ENCODE measurements at places on chromosomes 1 and 21.

GRCh38 chr1:155598842-155599331 lies 11.1 kb upstream of the MSTO1 start:
- no peak for DNase-seq

DNA sequence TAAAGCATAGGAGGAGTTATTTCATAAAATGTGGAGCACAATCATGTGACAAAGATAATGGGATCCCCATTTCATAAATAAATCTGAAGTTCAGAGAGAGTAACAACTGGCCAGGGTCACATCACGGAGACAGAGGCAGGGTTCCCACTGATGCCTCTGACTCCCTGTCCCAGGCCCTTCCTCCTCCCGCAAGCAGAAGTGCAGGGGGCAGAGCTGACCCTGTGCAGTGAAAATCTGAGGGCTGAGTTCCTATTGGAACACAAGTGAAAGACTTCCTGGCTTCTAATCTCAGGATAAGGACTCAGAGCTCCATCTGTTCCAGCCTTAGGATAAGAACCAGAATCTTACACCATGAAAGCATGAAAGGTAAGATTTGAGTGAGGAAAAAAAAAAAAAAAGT lies 22.0 kb downstream of the SELL start:
- DNase-seq, result no peak

DNA sequence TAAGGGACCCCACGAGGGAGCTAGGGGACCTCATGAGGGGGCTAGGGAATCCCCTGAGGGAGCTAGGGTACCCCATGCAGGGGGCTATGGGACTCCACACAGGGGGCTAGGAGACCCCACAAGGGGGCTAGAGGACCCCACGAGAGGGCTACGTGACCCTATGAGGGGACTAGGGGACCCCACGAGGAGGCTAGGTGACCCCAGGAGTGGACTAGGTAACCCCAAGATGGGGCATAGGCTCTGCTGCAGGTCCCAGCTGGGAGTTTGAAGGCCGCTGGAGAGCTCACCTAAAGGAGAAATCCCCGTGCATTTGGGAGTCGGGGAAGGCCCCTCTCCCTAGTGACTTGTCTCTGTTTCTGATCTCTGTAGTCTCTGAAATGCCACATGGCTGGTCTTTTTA lies 50.0 kb upstream of the DMRTB1 start:
- no peak for DNase-seq

GRCh38 chr1:242586360-242586680 lies 61.8 kb upstream of the PLD5 start:
- DNase-seq, result no peak

DNA sequence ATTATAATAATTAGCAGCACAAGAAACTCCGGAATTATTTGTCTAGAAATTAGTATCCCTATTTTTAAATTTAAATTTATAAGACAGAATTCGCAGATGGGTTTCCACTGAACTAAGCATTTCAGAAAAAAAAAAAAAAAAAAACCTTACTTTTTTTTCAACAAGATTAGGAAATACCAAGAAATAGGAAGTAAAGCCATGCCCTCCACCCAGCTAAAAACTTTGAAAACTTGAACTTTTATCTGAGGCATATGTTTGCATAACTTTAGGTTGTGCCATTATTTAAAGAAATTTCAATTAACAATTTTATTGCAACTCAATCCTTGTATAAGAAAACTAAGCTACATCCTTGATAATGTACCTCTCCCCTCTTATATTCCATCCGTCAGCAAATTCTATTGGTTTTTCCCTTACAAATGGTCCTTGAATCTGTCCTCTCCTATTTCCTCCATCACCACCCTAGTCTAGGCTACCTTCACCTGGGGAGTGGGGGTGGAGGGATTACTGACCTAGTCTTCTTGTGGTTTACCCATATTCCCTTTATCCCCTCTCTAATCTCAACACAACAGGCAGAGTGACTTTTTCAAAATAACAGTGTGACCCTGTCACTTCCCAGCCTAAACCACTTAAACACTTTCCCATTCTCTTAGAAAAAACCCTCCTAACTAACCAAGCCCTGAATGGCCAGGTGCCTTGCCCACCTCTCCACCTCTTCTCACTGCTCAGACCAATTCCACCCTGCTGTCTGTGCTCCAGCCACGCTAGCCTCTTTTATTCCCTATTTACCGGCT lies 1.4 kb upstream of the EVI5 start:
- DNase-seq, result no peak

DNA sequence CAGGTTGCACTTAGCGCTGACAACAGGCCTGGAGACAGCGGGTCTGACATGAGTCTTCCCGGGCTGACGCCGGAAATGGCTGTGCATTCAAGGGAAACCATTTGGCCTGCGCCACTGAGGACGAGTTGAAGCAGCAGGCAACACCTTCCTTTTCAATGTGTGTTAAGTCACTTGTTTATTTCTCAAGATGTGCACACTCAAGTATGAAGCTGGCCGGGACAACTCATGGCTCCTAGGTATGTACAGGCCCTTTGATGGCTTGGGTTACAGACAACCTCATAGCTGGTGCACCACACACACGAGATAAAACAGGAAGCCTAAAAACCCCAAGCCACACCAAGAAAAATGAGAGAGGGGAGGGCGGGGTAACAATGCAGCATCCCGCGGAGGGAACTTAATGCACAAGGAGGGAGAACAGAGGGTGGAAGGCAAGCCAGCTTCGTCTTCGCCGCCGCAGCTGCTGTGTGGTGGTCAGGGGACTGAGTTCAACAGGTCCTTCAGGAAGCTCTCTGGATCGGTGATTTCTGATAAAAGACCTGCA lies 118.0 kb upstream of the IFFO2 start:
- no peak for DNase-seq

DNA sequence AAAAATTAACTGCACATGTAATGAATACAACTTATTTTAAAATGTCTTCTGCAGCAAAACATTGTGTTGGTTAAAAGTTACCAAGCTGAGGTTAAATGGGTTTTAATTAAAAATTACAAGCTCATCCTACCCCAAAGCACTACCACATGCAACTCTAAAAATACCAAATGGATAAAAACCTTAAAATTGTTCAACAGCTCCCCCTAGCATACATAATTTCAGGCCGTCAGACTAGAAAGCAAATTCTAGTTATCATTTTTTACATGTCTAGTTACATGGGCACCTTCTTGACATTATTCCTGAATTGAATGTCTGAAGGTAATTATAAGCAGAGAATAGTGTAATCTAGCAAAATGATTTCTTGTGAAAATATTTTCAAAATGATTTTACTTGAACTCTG lies 176.5 kb downstream of the C1orf21 start:
- DNase-seq, result peak; percentile 60

DNA sequence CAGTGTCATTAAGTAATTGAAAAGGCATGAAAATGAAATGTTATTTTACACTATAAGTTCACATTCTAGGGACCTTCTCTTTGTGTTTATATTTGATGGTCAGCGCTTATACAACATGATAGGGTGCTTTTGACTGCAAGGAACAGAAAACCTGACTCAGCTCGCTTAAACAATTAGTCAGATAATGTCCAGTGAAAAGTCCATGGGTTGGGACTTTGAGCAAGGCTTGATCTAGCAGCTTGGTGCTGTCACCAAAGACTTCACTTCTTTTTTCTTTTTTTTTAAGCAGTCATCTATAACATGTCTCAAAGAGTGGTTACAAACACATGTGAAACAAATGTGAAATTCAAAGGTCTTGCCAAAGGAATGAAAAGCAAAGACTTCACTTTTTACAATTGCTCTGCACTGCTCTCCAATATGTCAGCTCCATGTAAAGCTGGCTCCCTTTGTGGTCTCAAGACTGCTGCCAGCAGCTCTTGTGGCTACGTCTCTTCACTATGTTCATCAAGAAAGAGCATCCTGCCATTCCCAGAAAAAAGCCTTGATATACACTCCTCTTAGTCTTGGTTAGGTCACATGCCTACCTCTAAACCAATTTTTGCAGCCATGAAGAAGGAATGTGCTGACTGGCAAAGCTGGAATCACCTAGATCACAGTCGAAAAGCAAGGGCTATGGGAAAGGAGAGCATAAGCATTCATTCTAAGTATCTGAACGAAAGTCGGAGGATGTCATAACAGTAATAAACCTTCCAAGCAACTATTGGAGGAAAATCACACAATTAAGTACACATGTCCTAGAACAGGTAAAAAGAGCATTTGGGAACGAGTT lies 15.2 kb downstream of the F3 start:
- DNase-seq, result no peak

GRCh38 chr21:38954588-38955004 lies 148.9 kb downstream of the ETS2 start:
- DNase-seq, result peak; percentile 69

- DNase-seq, result no peak
Measured at GRCh38 chr1:225539575-225539974, 111.7 kb upstream of the LBR start.

DNA sequence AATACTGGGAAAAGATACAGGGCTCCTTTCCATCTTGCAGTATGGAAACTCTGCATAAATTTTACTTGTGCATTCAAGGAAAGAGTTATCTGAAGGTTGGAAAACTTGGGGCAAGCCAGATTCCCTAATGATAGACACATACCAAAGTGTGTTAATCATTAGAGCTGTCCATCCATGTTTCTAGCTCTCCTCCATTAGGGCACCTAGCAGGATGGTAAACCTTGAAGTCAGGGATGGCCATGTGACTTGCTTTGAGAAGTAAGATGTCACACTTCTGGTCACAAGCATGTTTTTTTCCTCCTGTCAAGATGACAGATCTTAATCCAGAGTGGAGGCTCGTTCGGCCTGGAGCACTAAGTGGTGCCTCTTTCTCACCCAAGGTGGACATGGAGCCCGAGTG lies 241.9 kb upstream of the RUNX1 start:
- no peak for DNase-seq

DNA sequence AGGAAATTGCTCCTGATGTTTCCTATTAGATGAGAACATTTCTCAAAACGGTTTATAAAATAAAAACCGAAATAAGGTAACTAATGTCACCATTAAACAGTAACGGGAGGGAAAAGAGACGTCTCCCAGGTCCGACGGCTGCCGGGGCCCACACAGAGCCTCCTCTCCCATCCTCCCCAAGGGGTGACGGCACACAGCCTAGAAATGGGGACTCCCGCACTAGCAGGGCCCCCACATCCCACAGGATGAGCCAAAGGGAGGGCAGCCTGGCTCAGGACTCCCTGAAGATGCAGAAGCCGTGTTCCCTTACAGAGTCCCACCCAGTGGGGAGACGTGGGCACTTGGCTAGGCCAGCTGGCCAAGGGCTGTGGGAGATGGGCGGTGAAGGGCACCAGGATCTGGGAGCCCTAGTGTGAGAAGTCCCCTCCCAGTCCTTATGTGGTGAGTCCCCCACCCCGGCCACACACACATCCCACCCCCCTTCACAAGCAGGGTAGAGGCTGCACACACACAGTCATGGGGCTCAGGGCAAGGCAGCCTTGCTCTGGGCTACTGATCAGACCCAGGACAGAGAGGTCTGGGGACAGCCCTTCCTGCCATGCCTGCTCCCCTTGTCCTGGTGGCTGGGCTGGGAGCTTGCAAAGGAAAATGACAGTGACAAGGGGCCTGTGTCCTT lies 3.3 kb downstream of the KRTAP10-3 start:
- no peak for DNase-seq

- DNase-seq, result no peak
Measured at GRCh38 chr21:34158866-34159835, 85.8 kb downstream of the MRPS6 start.

DNA sequence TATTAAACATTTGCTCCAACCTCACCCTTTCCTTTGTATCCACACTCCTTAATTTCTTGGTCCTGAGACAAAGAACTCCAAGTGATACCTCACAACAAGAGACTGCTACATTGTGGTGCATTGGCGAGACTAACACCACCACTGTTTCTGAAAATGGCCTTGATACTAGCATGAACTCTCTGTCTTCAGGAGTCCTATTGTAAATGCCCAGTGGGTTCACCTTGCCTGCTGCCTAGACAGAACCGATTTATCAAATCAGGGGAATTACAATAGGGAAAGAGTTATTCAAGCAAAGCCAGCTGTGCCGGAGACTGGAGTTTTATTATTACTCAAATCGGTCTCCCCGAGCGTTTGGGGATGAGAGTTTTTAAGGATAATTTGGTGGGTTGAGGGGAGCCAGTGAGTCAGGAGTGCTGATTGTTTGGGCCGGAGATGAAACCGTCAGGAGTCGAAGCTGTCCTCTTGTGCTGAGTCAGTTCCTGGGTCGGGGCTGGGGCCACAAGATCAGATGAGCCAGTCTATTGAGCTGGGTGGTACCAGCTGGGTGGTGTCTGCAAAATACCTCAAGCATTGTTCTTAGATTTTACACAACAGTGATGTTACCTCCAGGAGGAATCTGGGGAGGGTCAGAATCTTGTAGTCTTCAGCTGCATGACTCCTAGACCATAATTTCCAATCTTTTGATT lies 83.1 kb downstream of the DESI2 start:
- DNase-seq, result no peak

DNA sequence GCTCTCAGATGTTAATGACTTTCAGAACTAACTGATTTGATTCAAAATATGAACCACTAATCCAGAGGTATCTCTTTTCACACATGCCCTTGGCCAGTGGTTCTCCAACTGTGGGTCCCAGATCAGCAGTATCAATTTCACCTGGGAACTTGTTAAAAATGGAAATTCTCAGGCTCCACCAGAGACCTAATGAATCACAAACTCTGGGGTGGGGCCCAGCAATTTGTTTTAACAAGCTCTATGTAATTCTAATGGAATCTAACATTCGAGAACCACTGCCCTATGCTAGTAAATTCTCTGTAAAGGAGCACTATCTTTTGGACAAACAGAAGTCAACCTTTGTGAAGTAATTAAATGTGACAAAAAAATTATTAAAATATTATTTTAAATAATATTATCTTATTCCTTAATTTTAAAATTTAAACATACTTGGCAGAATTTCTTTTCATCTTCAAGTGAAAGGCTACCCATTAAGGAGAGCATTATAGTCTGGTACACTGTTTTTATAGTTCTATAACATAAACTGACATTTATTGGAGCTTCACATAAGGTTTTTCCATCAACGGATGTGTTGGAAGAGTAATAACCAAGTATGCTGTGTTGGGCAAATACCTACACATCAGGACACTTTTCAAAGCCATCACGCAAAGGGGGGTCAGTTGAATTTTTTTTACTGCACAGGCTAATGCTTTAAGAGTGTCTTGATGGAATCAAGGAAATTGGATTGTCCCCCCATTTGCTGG lies 130.4 kb downstream of the LHX4 start:
- DNase-seq, result no peak

DNA sequence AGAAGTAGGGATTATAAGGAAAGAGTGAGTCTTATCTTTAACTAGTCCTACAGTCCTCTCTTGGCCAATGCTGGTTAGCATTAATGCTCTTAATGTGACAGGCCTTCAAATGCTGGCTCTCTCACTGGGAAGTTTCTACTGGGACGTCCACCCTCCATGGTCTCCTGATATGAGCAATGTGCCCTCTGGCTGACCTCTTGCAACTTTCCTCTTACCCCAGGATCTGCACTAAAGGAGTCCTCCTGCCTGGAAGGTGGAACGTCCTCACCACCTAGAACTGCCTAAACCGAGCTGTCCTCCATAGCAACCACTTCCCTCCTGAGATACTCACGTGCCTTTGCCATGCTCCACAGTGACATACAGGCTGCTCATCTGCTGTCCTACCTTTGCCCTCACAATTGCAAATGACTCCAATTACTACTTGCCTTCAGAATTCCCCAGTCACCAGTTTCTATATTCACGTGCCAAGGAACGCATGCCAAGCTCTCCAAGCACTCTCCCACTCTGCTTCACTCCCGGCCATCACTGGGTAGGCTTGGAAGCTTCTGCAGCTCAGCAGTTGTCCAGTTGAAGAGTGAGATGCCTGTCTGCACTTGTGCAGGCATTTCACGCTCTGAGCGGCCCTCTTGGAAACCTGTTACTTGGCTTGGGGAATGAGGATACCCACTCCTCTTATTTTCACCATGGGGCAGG lies 404.7 kb downstream of the RRAGC start:
- no peak for DNase-seq

All from NCI-H2081 treated with DMSO at 0.1 percent for 48 hours (cell line).